Germinal center (tissue), 1 donor: ENCODE measurements at places on chromosomes 3 and 15.

- DNase-seq = no peak
These were observed 579.8 kb upstream of the SUCLG2 start for GRCh38 chr3:68234076-68234780.

GRCh38 chr3:71509066-71509465 is 74.5 kb downstream of the FOXP1 start:
- DNase-seq = no peak

GRCh38 chr3:160159341-160159740 is 65.9 kb upstream of the C3orf80 start:
- no peak for DNase-seq

- DNase-seq = no peak
These were observed 38.2 kb downstream of the TPM1 start for GRCh38 chr15:63080634-63081250.

DNA sequence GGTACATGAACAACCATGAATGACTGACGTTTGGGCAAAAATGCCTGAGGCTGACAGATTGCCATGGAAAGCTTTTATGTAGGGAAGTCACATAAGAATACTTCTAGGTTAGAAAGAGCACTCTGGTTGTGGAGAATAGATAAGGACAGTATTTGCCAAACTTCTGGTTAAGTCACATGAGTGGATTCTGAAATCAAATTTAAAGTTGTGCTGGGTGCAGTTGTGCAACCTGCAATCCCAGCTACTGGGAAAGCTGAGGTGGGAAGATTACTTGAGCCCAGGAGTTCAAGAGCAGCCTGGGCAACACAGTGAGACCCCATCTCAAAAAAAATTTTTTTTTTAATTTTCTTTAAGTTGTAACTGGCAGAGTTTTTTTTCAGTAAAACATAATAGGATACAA is 7.2 kb upstream of the ZNF148 start:
- no peak for DNase-seq

GRCh38 chr15:87609474-87609873 is 647.1 kb downstream of the NTRK3 start:
- DNase-seq = no peak

DNA sequence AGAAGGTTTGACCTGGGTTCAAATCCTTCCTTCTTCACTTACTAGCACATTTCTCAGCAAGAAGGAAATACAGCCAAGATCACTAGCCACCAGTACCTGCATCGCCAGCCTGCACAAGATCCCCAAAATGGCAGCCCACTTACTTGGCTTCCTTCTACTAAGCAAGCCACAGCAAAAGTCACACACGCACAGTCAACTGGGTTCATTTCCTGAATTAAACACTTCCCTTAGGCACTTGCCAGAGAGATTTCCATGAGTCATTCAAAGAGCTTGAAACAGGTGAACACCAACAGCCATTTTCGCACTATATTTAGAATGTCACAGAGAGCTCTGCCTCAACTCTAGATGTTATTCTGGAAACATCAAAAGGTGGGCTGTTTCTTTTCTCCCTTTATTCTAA is 42.6 kb downstream of the MGLL start:
- no peak for DNase-seq

GRCh38 chr3:195455789-195456188 is 13.0 kb upstream of the ACAP2 start:
- DNase-seq = no peak

DNA sequence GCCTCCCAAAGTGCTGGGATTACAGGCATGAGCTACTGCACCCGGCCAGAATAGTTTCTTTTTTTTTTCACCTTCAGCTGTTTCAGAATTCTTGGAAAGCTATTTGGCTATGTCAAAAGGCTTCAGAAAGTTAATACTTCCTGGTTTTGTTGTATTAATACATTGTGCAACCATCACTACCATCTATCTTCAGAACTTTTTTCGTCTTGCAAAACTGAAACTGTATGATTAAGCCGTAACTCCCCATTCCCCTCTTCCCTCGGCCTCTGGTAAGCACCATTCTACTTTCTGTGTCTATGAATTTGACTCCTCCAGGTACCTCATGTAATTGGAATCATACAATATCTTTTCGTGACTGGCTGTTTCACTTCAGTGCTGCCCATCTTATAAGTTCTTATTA is 5.2 kb upstream of the NOX5 start:
- DNase-seq = no peak

DNA sequence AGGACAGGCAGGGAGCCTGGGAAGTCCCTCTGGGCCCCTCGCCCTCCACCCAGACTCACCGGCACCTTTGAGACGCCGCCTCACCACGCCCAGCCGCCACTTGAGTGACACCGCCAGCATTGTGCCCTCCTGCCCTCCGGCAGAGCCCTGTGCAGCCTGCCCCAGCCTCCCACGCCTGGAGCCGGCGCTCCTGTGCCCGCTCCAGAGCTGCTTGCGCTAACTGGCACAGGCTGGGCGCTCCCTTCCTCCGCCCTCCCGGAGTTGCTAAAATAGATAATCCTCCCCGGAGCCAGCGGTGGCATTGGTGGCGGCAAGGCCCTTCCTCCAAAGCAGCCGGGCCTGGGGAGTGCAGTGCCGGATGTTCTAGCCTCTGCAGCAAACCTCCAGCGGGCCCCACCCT is 15.7 kb upstream of the GRIP2 start:
- no peak for DNase-seq

GRCh38 chr15:58381697-58382096 is 50.1 kb upstream of the LIPC start:
- DNase-seq = no peak

DNA sequence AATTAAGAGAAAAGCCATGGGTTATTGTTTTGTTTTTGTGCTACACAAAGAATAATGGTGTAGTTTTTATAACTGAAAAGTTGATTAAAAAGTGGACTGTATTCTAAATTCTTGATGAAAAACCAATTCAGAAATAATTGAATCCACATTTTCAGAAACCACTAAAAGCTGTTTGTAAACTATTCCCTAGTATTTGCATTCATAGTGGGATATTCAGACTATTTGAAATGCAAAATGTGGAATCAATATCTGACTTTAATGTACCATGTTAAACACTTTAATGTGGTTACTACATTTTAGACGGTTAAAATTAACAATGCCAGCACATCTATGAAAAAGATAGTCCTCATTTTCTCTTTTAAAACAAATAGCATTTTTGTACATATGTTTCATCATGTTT is 104.6 kb downstream of the ZIC4 start:
- DNase-seq = no peak

- DNase-seq = no peak
These were observed 39.6 kb downstream of the TMOD3 start for GRCh38 chr15:51869060-51869421.

DNA sequence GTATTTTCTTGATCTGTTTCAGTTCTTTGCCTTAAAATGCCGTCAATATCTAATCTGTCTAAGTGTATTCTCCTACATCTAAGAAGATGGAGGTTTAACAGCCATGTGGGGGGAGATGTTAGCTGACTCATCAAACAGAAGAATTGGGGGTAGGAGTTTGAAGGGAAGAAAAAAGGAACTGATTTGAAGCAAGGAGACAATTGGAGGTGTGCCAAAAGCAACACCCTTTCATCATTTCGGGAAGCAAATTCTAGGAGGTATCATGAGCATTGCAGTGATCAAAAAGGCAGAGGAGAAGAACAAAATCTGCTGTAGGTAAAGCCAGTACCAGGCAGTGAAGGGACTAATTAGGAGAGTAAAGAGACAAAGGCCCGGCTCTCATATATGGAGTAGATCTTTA is 337.3 kb upstream of the TBC1D5 start:
- no peak for DNase-seq

DNA sequence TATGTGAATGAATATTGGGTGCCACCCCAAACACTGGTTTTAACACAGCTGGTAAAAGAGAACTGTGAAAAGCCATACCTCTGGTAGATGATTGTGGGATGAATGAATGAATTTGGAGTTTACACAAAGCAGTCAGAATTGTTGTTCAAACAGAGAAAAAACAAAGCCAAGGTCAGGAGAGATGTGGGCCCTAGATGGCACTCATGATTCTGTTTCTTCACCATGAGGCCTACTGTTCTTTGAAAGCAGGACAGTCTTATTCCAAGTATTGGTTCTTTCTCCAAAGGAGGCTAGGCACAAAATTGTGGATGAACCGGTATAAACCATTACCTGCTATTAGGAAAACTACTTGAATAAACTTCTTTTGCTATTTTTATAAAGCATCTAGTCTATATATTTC is 97.6 kb downstream of the SAMMSON start:
- no peak for DNase-seq

DNA sequence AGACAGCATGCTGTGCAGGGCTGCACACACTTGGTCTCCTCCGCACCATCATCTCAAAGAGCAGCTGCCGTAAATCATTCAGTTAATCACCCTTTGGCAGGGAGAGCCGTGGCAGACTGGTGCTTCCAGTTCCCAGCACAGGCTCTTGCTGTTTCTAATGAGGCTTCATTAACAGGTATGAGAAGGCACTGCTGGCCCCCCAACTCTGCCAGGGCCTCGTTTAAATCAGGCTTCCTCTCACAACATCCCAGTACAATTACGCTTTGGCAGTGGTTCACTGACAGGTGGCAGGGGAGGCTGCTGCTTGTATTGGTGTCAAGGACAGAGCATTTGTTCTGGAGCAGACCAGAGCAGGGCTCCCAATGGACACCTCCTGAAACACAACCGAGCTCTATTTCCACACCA is 77.1 kb downstream of the BFSP2 start:
- no peak for DNase-seq

GRCh38 chr3:9869955-9870354 is 10.1 kb downstream of the CIDEC start:
- no peak for DNase-seq

DNA sequence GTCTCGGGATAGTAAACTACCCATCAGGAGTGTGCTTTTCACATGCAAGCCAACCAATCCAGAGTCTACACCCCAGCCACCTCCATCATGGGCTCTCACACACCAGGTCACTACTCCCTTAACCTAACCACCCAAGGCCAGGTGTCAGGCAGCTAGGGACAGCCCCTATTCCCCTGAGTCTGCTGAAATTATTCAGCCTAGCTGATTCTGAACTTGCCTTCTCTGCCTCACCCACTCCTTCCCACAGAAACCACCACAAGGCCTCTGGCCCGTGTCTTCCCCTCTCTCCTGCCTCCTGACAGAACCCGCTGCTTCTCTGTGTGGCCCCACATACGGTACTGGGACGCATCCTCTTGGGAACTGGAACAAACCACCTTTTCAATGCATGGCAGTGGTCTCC is 82.1 kb downstream of the PCSK6 start:
- peak; percentile 26 for DNase-seq

GRCh38 chr3:167901138-167901537 is 165.6 kb downstream of the SERPINI1 start:
- DNase-seq = no peak

DNA sequence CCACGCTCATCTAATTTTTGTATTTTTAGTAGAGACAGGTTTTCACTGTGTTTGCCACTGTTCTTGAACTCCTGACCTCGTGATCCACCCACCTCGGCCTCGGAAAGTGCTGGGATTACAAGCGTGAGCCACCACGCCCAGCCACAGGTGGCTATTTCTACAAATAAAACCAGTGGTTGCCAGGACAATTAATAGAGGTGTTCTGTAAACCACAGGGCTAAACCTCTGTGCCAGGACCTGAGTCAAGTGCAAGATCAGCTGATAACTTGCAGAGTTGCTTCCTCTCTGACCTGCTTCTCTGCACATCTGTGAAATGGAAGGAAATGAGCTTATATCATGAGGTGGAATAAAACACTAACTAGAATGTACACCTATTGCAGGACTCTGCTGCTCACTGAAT is 72.8 kb downstream of the CD200R1L start:
- no peak for DNase-seq

GRCh38 chr3:166209701-166210100 is 372.5 kb upstream of the BCHE start:
- no peak for DNase-seq

- no peak for DNase-seq
These were observed 108.3 kb downstream of the ZBTB20 start for GRCh38 chr3:115038817-115039216.

DNA sequence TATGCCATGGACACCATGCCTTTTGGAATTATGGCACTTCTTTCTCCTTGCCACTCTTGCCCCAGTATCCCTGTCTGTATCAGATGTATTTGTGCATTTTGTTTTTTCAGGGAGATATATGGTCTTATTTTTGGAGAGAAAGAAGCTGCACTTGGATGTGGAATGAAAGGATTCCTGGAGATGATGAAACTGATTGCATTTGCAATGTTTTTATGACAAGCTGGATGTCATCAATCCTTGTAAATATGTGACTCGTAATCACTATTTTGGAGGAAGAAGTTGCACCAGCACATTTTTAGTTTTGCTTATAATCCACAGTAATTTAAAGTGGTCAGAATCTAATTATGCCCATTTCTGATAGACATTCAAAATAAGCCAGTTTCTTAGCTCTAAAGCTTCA is 165.0 kb downstream of the NR1D2 start:
- DNase-seq = no peak

- no peak for DNase-seq
These were observed 256.1 kb upstream of the TLE3 start for GRCh38 chr15:70353606-70354345.

DNA sequence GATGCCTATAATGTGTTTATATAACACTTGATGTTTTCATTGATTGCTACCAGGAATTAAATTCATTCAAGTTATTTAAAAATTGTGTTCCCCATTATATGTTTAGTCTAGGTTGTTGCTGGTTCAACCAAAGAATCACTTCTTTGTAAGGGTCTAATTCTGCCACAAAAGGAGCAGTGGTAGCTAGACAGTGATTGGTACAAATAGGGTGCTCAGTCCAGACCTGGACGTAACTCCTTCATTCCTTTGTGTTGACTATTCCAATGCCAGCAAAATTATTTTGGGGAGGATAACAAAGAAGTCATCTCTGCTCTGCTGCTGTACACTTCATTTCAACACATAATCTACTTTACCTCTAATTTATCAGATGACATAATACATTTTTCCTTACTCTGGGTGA is 1.2 kb downstream of the CHMP2B start:
- no peak for DNase-seq

- DNase-seq = peak; percentile 71
These were observed at the start of gene CPLX3 for GRCh38 chr15:74826364-74826819. Gene CPLX3 (plus strand): TSS chr15:74826627. CDS start chr15:74826704, 77 bp downstream.

- no peak for DNase-seq
These were observed 87.2 kb downstream of the OPA1 start for GRCh38 chr3:193680220-193680619.

- DNase-seq = no peak
These were observed 90.1 kb downstream of the FBN1 start for GRCh38 chr15:48555241-48555881.

GRCh38 chr15:31499236-31499952 is 172.8 kb downstream of the KLF13 start:
- DNase-seq = no peak

- no peak for DNase-seq
These were observed 419 bp upstream of the CALML4 start for GRCh38 chr15:68205558-68205944.

GRCh38 chr15:94238539-94239118 is 7.3 kb downstream of the MCTP2 start:
- DNase-seq = no peak

DNA sequence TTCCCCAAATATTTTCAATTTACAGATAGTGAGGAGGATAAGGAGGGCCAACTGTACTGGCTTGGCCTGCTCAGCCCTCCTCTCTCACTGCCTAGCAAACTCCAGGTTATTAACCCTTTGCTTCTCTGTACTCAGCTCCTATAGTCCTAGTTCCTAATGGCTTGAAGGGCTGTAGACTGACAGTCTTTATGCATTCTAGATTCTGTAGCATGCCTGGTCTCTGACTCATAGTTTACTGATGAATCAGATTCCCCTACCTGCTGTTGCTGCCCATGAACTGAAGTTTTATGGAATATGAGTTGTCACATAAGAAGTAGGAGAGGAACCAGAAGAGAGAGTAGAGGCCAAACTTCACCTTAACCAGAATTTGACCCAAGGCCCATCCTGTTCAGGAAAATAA is 27.1 kb upstream of the MAP3K13 start:
- DNase-seq = no peak
